Inflammatory macrophage (primary cell): ENCODE measurements at places on chromosomes 13 and 19.

- DNase-seq, result no peak
These were observed 73.2 kb upstream of the MBNL2 start for GRCh38 chr13:97148894-97149293.

DNA sequence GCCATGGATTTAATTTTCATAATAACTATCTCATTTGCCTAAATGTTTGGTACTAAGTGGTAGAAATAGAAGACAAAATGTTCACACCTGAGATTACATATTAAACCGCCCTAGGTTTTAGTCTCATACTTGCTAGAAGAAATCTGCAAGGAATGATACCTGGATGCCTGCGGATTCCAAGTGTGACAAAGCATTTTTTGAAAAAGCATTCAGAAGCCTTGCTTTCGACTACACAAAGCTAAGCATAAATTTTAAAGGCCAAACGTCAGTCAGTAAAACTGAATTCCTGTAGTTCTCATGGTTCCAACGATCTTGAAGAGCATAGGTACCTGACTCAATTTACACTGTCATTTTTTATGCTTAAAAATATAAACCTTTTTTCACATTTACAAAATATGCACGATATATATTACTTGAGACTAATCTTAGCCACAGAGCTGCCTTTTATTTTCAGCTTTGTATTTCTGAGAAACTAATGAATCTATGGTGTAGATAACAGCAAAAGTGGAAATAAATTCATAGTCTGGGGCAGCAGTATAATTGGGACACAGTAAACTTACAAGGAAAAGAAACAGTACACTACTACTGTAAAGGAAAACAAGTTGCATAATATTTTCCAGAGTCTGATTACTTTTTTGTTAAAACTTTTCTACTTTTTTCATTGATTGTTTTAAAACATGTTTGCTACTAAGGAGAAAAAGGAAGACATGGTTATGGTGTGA, 1.2 kb upstream of the LRRC63 start:
- DNase-seq, result no peak

GRCh38 chr13:110103534-110103933, 203.4 kb downstream of the COL4A1 start:
- no peak for DNase-seq

GRCh38 chr13:77545626-77546412, 10.3 kb downstream of the SCEL start:
- no peak for DNase-seq

- peak; percentile 71 for DNase-seq
These were observed 12.4 kb downstream of the TMEM272 start for GRCh38 chr13:51832471-51833152.

DNA sequence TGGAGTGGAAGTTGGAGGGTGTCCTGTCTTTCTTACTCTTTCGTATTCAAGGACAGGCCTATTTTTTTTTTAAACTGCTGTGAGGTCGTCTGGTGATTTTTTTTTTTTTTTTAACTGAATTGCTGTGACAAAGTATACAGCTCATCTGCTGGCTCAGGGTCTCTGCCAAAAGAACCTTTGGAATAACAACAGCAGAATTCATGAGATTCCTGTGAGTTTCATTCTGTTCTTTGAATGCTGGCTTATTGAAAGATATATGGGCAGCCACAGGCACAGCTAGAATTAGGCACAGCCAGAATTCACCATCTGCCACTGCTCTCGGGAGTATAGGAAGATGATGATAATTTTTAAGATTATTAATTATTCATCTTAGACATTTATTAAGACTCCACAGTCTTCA, 21.4 kb upstream of the FRY start:
- no peak for DNase-seq

- no peak for DNase-seq
These were observed 13.1 kb upstream of the MZF1 start for GRCh38 chr19:58586133-58586765.

DNA sequence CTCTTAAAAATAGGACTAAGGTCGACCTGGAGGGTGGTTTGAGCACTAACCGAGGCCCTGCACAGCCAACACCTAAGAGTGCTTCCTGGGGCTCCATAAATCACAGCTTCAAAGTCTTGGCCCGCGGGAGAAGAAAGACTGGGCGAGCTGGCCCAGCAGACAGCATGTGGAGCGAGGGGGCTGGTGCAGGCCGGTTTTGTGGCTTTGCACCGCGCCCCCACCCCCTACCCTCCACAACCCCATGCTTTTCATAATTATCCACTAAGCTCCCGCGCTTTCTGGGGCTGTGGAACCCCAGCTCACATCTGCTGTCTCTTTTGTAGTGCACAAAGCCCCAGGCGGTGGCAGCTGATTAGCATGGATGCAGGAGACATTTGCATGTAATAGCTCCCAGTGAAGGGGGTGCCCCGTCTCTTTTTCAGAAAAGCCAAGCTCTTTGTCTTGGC, 17.1 kb downstream of the CARM1 start:
- DNase-seq, result no peak

- DNase-seq, result no peak
These were observed 46.5 kb upstream of the GTF2F2 start for GRCh38 chr13:45073809-45074208.

DNA sequence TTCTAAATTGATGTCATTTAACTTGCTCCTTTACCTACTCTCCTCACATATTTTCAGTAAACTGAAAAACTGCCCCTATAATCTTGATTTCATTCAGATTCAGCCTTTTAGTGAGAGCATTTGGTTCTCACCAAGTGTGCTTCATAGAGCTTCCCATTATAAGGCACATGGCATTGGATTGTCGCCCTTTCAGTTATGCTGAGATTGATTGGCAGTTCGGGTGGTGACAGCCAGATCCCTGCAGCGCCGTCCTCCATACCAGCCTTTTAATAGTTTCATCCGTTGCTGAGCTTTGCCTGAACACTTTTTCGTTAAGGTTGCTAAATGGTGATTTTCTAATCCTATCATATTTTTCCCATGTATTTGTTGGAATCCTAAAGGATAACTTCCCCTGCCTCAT, 80.4 kb downstream of the DHRS12 start:
- DNase-seq, result no peak

DNA sequence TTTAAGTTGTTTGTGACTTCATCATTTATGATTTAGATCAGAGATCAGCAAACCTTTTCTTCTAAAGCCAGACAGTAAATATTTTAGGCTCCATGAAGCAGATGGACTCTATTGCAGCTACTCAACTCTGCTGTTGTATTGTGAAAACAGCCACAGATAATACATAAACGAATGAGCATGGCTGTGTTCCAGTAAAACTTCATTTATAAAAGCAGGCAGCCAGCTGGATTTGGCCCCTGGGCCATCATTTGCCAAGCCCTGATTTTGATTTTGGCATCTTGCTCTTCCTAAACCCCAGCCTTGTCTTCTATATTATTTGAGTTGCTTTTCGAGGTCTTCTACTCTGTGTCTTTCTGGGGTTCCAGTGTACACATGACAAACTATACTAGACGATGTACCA, 41.3 kb downstream of the RNASEH2B start:
- DNase-seq, result no peak

- DNase-seq, result no peak
These were observed 135.9 kb downstream of the ENOX1 start for GRCh38 chr13:43650882-43651281.

DNA sequence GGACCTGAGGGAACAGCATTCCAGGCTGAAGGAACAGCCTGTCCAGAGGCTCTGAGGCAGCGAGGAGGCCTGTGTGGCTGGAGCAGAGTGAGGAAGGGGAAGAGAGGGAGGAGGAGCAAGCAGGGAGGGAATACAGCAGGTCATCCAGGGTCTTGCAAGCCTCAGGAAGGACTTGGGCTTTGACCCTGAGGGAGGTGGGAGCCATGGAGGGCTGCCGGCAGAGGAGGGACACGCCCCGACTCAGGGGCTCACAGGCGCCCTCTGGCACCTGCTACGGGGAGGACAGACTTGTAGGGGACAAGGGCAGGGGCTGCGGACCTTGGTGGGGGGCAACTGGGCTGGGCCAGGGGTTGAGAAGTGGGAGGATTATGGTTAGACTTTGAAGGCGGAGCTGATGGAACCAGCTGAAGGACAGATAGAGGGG, 4.7 kb downstream of the TINCR start:
- DNase-seq, result no peak

GRCh38 chr19:7521551-7522071, 813 bp upstream of the MCOLN1 start:
- no peak for DNase-seq

DNA sequence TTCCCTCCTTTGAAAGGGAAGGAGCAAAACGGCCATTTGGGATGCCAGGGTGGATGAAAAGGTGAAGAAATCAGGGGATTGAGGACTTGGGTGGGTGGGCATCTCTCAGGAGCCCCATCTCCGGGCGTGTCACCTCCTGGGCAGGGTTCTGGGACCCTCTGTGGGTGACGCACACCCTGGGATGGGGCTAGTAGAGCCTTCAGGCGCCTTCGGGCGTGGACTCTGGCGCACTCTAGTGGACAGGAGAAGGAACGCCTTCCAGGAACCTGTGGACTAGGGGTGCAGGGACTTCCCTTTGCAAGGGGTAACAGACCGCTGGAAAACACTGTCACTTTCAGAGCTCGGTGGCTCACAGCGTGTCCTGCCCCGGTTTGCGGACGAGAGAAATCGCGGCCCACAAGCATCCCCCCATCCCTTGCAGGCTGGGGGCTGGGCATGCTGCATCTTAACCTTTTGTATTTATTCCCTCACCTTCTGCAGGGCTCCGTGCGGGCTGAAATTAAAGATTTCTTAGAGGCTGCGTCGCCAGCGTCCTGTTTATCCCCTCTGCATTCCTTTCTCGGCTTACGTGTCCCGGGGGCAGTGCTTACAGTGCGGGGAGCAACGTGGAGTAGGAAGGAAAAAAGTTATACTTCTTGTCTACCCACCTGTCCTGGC, 15.2 kb upstream of the S1PR4 start:
- peak; percentile 62 for DNase-seq

- DNase-seq, result no peak
These were observed 864.1 kb downstream of the PCDH17 start for GRCh38 chr13:58495668-58496067.

DNA sequence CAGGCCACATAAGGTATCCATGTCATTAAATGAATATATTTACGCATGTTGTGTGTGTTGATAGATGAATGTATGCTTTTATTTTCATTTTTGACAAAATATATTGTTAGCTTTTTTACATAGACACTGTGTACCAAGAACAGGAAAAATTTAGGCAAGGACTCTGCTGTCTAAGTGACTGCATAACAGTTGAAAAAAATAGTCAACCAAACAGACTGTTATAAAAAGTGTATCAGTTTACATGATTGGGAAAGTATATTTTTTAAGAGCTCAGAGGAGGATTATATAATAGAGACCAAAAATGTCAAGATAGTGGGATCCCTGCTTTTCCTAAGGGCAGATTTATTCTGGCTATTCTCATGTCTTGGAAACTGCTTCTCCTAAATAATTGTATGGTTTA, 858.0 kb downstream of the SLITRK1 start:
- DNase-seq, result no peak

- DNase-seq, result no peak
These were observed 42.5 kb downstream of the RASA3 start for GRCh38 chr13:114089751-114090400.

DNA sequence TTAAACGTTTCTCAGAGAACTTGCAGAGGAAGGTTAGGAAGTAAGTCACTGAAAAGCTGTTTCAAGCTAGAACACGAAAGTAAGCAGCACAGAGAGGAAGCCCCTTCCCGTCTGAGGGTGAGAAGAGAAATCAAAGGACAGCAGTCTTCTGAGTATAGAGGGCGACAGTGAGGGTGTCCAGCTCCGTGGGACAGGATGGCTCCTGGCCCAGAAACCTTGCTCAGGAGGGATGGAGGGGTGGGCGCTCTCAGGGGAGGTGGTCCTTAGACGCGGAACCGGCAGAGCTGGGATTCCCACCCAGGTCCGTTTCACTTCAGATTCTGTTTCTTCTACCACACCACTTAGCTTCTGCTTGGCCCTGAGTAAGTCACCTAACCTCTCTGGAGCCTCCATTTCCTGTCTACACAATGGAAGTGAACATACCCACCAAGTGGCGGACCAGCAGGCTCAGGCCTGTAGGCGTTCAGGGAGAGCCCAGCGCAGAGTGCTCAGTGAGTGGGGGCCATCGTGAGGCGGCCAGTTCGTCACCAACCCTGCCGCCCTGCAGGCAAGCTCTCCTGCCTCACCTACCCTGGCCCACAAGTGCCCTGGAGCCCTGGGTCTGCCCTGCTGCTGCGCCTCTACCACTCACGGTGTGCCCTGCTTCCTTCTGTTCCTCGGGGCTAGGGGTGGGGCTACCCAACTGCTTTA, 5.5 kb upstream of the RSPH6A start:
- DNase-seq, result no peak

DNA sequence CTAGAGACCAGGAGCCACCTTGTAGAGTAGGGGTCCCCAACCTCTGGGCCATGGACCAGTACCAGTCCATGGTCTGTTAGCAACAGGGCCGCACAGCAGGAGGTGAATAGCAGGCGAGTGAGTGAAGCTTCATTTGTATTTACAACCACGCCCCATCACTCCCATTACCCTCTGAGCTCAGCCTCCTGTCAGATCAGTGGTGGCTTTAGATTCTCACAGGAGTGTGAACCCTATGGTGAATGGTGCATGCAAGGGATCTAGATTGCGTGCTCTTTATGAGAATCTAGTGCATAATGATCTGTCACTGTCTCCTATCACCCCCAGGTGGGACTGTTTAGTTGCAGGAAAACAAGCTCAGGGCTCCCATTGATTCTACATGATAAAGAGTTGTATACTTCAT, 303.6 kb downstream of the KCNRG start:
- no peak for DNase-seq

GRCh38 chr19:2863816-2864215, 3.3 kb upstream of the ZNF556 start:
- DNase-seq, result no peak

GRCh38 chr13:54884682-54885081, 1856.1 kb downstream of the OLFM4 start:
- DNase-seq, result no peak

DNA sequence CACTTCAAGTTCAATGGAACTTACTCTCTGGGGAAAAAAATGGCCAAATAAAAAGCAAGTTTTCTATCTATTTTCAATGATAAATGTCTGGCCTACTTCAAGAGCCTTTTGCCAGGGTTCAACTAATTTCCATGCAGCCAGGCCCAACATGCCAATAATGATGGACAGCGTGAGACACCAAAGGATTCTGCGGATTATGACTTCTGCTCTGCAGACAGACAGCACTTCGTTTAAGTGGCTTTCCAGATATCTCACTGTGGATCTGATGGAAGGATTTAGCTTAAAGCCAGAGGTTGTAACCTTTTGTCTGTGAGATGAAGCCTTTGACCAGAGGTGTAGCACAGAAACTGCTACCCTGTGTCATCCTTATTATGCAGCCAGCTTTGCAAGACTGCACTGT, 614.2 kb downstream of the DCT start:
- no peak for DNase-seq

- DNase-seq, result no peak
These were observed 610.2 kb downstream of the UQCRFS1 start for GRCh38 chr19:28602675-28603298.

DNA sequence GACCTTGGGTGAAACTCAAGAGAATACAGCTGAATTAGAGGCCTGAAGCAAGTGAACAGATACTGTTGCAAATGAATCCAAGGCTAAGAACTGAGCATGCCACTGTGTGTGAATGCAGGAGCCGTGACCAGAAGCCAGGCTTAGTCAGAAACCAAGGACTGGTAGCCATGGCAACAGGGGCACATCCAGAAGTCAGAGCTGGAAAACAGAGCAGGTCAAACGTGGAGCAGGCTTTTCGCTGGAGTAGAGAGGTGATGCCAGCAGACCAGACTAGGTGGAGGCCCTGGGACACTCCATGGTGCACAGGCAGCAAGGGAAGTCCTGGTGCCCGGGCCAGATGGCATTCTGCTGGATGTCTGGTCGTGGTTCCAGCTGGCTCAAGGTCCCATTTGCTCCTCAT, 564.1 kb downstream of the PCDH9 start:
- no peak for DNase-seq
